ENCODE measurements at places on chromosomes 2 and 18. TPM values are rescaled to one million over a fixed set of nuclear protein-coding genes. Genes with fewer than 3 reads are reported as not detected.
A peak's percentile ranks its signal among the peaks of the same experiment; 100 is the strongest.

- DNase-seq: no peak
Observed at GRCh38 chr18:44819944-44820510, 139.3 kb downstream of the SETBP1 start.

- DNase-seq: peak; percentile 74
Observed at GRCh38 chr2:218995972-218996711, 2.9 kb upstream of the CRYBA2 start.

GRCh38 chr2:230863031-230863430 lies 1.7 kb upstream of the ITM2C start:
- DNase-seq: no peak

GRCh38 chr18:10508591-10508990 lies 17.2 kb upstream of the NAPG start:
- no peak for DNase-seq

GRCh38 chr2:99471654-99472599 lies 17.9 kb downstream of the REV1 start:
- DNase-seq: no peak

GRCh38 chr2:122255924-122256323 lies 500.5 kb downstream of the TSN start:
- DNase-seq: no peak

MBOAT2 gene
- total RNA-seq: 10.6 TPM

CRYGD gene
- total RNA-seq: not detected

Data from activated CD4-positive, alpha-beta T cell treated with anti-CD3 and anti-CD28 coated beads, Interleukin-2, amount 10 ng/mL, durations not matched to agents 7 days and 5 days (primary cell).